ENCODE measurements at places on chromosomes 5 and 9.

DNA sequence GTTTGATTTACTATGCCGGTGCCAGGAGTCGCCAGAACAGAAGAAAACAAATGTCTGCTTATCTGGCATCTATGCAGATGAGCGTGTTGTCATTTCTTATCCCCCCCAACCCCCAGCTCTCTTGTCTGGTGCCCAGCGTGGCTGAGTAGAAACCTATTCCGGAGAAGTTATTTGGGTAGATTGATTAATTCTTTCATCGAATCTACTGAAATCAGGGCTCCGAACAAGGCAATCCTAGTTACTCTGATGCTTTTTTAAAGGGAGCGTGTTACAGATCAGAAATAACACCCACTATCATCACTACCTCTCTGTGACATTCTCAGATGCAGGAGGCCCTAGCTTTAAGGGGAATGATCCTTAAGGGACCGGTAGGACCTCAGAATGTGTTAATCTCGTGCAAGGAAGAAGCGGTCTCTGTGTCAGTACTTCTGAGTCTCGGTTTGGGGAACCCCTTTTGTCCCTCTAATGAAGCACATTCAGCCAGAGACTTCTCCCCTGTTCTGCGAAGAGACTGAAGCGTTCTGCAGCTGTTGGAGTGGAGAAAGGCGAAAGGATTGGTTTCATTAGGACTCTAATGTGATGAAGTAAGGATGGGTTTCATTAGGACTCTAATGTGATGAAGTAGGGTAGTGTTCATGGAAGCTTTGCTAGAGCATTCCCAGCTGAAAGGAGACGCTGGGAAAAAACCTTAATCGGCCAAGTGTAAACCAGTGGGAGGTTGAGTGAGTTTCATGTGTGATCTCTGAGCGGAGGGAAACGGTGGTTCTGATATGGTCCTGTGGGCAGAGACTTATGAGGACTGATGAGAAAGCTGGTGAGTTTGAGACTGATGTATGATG is 1.5 kb downstream of the PIP5K1B start:
- no peak for DNase-seq

DNA sequence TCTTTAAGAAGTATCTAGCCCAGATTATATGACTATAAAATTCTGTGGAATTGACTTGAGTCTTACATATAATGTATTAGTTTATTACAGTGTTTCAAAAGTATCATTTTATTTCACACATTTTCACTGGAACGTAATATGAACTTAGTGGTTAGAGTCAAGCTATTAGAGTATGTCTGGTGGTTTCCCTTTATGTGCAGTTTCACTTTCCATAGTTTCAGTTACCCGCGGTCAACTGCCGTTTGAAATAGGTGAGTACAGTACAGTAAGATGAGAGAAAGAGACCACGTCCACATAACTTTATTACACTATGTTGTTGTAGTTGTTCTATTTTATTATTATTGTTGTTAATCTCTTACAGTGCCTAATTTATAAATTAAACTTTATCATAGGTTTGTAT is 50.5 kb downstream of the COMMD10 start:
- DNase-seq = no peak

GRCh38 chr9:82554381-82554780 is 508.6 kb downstream of the RASEF start:
- DNase-seq = no peak

- DNase-seq = no peak
Measured at GRCh38 chr5:25091921-25092320, 447.1 kb upstream of the CDH10 start.

- peak; percentile 17 for DNase-seq
Measured at GRCh38 chr9:78030296-78030552, 1.4 kb downstream of the GNAQ start.

- peak; percentile 9 for DNase-seq
Measured at GRCh38 chr5:78899922-78900362, 85.2 kb downstream of the ARSB start.

- peak; percentile 17 for DNase-seq
Measured at GRCh38 chr5:175336781-175337180, 107.2 kb downstream of the DRD1 start.

- DNase-seq = no peak
Measured at GRCh38 chr9:136186386-136186785, 18.5 kb downstream of the LHX3 start.

GRCh38 chr9:94929369-94929756 is 202.9 kb downstream of the AOPEP start:
- DNase-seq = no peak

GRCh38 chr9:124654431-124654830 is 116.7 kb downstream of the NR6A1 start:
- no peak for DNase-seq

DNA sequence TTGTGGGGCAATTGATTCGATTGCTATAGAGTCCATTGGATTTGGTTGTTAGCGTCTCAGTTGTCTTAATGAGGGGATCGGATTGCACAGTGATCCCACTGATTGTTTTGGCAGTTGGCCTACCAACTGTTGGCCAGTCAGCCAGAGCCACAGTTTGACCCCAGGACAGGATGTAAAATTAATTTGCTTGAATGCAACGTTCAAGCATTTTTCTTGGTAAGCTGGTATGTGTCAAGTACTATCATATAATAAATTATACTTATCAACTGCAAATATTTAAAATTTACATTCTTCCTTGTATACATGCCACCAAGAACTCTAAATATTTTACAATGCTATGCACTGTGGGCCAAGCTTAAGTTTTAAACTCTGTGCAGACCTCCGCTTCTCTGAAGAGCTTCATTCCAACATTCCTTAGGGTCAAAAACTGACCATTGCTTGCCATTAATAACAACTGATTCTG is 80.4 kb upstream of the OSMR start:
- no peak for DNase-seq

DNA sequence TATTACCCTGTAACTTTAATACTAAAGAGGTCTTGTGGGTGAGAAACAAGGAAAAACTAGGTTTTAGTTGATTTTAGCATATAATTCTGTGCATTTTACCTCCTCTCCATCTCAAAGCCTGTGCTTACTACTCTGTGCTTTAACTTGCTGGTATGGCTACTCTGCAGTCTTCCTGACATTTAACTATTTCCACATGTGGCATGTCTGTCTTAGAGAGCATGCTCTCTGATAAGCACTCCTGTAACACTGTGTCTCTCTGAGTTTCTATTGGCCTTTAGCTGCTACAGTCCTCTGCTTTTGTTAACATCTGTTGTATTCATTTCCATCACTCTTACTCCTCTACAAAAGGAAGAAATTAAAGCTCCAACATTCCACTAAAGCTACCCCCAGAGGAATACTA is 418.3 kb downstream of the RAB3C start:
- DNase-seq = no peak

- DNase-seq = no peak
Measured at GRCh38 chr5:6066016-6066415, 312.3 kb downstream of the MED10 start.

GRCh38 chr5:132689513-132689912 is 15.7 kb downstream of the IL4 start:
- DNase-seq = no peak

DNA sequence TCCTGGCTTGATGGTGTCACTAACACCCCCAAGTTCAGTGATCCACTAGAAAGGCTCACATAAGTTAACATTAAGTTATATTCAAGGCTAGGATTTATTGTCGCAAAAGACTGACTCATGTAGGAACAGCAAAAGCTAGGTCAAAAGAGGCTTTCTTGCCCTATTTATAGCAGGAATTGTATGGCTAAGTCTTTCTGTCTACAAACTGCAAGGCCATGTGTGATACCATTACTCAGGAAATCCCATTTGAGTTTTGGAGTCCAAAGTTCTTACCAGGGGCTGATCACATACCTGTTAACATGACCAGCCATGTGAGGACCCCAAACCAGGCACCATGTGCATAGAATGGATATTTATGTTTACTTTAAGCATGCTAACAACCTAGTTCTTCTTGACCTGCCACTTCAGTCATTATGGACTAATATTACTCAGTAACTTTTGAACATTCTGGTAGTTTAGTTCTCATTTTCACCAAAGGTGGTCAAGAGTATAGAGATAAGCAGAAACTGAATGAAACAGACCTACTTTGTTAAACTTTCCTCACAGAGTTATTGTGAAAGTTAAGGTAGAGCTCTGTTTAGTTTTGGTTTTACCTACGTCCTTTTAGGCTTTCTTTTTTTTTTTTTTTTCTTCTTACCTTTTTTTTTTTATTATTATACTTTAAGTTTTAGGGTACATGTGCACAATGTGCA is 281.1 kb downstream of the FER start:
- DNase-seq = no peak
